Activated T-cell treated with anti-CD3 and anti-CD28 coated beads for 1 hour (primary cell): ENCODE measurements at places on chromosomes 7 and 10.

- DNase-seq, result no peak
Observed at GRCh38 chr7:136053689-136054485, 76.7 kb upstream of the MTPN start.

DNA sequence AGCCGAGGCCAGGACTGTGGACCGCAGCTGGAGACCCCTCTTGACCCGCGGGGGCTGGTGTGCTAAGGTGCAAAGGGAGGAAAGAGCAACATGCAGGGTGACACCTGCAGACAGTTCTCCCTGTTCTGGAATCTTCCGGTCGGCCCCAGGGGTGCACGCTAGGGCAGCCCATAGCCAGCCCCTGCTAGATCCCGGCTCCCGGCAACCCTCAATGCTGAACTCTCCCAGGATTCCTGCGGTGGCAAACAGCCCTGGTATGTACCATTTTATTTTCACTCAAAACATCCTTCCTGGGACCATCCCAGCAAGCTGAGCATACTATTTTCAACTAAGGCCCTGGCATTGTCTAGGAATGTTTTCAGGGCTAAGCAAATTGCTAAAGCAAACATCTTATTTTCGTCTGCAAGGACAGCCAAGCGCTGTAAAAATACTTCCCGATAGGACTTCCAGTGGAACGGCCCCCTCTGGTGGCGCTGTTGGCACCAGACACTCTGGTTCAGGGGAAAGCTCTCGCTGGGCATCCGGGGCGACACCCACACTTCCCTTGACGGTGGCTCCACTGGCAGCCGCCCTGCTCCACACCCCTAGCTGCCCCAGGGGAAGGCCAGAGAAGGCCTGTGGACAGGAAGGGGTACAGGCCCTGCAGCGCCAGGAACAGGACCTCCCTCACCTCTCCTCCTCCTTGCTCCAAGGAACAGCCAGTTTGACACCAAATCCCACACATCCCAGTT, 99.4 kb downstream of the CTBP2 start:
- DNase-seq, result peak; percentile 14

GRCh38 chr7:101162551-101163278, 2.7 kb downstream of the VGF start:
- DNase-seq, result no peak

GRCh38 chr7:139731802-139732470, 45.9 kb downstream of the HIPK2 start:
- no peak for DNase-seq

DNA sequence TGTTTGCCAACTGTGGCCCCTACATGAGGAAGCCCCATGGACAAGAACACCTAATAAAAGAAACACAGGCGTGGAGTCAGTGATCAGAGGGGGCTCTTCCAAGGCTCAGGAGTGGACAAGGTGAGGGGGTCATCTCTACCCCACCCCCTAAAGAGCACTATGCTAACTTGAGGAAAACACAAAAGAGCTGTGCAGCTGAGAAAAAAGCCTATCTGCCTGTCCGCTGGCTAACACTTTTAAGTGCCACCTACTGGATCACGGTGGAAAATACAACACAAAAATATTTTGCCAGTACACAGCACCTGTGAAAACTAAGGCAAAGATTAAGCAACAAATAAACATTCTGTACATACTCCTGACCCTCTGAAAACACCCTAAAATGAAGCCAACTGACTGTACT, 53.1 kb upstream of the COBL start:
- DNase-seq, result no peak

- DNase-seq, result no peak
Observed at GRCh38 chr7:139889186-139889871, 60.3 kb downstream of the TBXAS1 start.

DNA sequence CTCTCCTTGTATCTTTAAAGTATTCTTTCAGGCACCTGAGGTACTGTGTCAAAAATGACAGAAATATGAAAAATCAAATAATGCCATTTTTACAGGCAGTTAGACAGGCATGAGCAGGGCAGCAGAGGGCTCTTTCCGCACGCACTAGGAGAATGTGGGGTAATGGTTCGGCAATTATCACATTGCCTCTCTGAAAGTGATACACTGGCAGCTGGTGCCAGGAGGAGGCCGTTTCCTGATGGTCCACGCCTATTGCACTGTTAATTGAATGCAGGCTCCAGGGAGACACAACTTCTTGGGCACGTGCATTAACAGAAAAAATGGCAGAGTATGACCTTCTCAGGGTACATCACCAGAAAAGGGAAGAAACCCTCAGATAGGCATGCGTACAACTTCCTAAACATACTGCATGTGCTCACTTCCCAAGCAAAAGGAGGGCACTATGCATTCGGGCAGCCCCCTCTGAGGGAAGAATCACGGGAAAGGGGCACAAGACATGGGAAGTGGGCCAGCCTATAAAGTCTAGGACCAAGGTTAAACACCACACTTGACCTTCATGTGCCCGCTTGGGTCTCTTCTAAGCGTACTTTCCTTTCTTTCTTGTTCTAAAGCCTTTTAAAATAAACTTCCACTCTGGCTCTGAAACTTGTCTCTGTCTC, 161.7 kb downstream of the TNS3 start:
- DNase-seq, result no peak

GRCh38 chr7:47179812-47180515, 401.9 kb downstream of the TNS3 start:
- DNase-seq, result no peak

GRCh38 chr7:97006816-97007582, 1.6 kb downstream of the DLX6 start:
- DNase-seq, result no peak

GRCh38 chr10:89213191-89213808, 6.2 kb upstream of the CH25H start:
- no peak for DNase-seq

DNA sequence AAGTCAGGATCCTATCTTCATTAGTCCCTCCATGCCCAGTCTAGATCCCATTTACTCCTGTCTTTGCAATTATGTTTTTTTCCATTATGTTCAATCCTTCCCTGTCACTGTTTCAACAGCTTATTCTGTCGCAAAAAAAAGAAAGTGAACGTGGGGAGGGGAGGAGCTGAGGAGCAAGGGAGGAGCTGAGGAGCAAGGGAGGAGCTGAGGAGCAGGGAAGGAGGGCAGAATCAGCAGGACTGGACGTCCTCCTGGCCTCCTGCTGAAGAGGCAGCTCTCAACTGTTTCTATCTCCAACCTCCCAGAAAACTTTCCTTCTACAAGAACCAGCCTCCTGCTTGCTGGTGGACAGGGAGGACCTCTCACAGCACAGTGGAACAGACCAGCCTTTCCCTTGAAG, 26.0 kb downstream of the LARP4B start:
- DNase-seq, result no peak

DNA sequence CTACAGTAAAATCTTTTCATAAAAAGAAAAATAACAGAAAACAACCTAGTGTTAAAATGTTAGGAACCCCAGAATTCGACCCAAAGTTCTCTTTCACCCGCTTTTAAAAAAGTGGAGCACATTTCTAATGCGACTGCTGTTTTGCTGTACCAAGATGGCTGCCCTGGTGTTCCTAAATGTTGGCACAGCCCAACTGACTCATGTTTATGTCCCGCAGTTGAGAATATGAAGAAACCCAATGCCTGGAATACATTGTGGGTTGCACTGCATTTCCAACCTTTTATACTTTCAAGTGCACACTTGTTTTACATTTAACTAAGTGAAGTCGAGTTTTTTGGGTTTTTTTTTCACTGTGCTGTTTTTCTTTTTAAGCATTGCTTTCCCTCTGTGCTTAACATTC, 944 bp downstream of the STEAP1B start:
- no peak for DNase-seq

DNA sequence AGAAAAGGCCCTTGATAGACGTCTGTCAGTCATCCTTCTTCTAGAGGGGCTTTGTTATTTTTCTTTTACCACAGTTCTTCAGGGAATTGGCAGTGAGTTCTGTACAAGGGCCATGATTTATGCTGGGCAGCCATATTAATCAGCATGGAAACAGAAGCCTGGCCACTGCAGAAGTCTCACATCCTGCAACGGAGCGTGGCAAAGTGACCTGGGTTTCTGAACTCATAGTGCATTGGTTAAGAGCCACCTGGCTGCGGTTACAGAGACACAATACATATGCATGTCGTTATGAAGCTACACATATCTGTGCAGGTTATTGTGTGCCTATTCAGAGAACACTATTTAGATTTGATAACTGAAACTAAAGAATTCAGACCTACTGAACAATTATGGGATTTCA, 419.4 kb upstream of the CELF2 start:
- no peak for DNase-seq

DNA sequence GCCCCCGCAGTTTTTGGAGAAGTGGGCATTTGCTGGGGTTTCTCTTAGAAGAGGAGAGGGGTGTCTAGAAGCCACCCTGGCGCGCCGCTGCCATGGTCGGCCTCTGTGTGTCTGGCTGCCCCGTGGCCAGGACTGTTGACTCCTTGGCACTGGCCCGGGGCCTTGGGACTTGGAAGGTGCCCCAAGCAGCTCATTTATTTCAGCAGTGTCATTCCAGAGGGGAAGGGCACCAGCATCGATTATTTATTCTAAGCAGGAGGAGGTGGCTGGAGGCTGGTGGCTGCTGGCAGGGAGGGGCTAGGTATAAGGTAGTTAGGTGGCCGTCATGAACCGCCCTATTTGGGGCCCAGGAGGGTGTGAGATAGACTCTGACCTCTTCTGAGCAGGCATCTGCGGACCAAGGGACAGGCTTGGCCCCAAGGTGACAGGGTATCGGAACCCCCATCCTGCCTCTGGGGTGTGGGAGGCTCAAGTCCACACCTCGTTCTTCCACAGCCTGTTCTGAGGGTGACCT, 1.6 kb downstream of the GTF2IRD1 start:
- no peak for DNase-seq

DNA sequence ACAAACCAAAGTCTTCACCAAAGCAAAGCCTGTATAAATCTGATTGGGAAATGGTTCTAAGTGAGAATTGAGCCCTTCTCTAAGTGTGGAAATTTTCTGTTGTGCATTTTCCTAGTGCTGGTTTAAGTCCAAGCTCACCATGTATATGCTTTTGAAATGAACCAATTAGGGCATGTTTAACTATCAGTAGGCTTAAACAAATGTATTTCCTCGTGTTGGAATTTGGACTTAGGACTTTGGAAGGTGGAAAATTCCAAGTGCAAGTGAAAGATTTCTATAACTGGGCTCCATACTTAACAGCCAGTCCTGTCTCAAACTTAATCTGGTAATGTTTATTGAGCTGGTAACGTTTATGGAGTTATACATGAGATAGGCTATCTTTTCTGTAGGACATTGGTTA, 28.5 kb downstream of the CCNY start:
- no peak for DNase-seq

- no peak for DNase-seq
Observed at GRCh38 chr10:69703766-69704630, 74.0 kb downstream of the FAM241B start.

GRCh38 chr10:75696536-75696935, 265.1 kb downstream of the LRMDA start:
- DNase-seq, result no peak

GRCh38 chr7:92834507-92835260, 1.7 kb downstream of the CDK6 start:
- DNase-seq, result no peak

DNA sequence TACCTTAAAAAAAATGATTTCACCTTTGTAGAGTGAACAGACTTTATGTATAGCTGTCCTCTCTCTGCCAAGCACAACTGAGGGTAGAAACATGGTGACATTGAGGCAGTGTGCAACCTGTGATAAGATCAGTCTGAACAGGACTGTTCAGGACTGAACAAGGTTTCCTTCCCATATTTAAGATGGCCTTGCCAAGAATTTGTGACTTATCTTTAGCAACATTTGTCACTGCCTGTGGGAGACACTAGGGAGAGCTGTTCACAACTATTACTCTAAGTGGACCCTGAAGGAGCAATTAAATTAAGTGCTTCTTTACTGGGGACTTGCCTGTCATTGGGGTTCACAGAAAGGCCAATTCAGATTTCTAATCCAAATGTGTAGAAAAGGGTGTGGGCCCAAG, 6.7 kb downstream of the OR13A1 start:
- DNase-seq, result no peak

DNA sequence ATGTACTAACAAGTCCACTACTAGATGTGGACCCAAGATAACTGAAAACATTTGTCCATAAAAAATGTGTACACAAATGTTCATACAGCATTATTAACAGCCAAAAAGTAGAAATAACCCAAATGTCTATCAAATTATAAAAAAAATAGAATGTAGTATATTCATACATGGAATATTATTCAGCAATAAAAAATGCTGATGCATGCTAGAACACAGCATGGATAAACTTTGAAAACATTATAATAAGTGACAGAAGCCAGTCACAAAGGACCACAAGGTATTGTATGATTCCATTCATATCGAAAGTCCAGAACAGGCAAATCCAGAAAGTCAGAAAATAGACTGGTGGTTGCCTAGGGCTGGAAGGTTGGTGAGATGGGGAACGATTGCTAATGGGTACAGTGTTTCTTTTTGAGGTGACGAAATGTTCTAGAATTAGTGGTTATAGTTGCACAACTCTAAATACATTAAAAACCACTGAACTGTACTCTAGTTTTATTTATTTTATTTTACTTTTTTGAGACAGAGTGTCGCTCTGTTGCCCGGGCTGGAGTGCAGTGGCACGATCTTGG, 43.3 kb upstream of the ANLN start:
- DNase-seq, result no peak
